ENCODE measurements at places on chromosomes 3 and 15. TPM values are rescaled to one million over a fixed set of nuclear protein-coding genes. Genes with fewer than 3 reads are reported as not detected.

The ANKUB1 gene
- total RNA-seq = not detected

The SNX33 gene
- total RNA-seq = 42.6 TPM

The KLHL40 gene
- not detected for total RNA-seq

The COL8A1 gene
- total RNA-seq = 134 TPM

The LRRC2 gene
- total RNA-seq = 10.5 TPM

The PCOLCE2 gene
- total RNA-seq = 124 TPM

The RNU5B-1 gene
- not detected for total RNA-seq

The CRABP1 gene
- total RNA-seq = not detected
